Activated naive CD4-positive, alpha-beta T cell (primary cell): ENCODE measurements at places on chromosomes 3 and 15.

DNA sequence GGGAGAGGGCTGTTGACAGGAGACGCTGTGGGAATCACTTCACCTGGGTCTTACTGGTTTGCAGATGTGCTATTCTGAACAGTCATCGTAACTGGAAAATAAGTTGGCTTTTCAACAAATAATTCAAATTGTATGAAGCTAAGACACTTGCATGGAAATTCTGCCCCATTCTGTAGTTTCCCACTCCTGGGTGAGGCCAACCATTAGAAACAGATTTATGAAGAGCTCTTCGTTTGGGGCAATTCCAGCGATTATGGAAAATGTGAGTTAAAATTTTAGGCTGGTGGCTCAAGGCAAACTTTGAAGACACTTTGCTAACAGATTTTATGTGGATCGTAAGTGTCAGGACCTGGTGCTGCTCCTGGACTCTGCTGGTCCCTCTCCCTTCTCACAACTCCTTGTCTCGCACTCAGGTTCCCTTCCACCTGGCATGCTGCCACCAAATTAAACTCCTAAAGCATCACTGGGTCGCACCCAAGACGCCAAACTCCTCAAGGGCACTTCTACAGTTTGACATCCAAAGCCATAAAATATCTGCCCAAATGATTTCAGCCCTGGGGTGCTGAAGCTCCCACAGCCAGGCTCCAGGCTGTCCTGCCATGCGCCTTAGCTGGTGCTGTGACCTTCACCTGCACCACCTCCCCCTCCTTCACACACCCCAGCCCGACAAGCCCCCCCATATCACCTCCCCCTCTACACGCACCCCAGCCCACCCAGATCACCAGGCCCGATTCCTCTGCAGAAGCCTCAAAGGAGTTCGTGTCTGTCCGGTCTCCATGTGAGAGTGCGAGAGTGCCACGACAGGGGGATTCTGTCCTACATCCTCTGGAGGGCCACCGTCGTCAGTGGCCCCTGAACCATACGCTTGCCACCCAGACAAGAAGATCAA is 138.4 kb downstream of the NSMCE3 start:
- no peak for DNase-seq

DNA sequence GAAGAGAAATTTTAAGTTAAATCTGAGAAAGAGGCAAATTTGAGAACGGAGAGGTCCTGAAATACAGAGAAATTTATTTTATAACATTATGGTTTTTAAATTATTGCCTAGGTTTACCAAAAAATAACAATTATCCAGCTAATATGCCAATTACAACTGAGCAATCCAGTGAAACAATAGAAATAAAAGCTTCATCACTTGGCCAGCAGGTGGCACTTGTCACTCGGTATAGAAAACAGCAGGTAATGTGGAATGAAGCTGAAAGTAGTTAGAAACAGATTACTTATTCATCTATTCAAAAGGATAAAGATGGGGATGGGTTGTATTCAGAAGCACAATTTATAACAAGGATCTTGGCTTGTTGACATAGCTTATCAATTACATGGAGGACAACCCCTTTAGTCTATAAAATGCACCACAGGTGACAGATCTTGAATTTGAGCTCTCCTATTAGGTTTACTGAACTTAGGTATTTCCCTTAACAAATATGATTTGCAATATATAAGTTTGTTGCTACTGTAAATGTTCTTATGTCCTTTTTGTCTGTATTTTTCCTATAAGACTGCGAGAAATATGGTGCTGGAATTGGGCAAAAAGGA is 70.1 kb upstream of the GUCA1C start:
- peak; percentile 1 for DNase-seq

GRCh38 chr15:40790718-40791117 is 16.2 kb upstream of the ZFYVE19 start:
- no peak for DNase-seq

- DNase-seq = no peak
Observed at GRCh38 chr15:89654847-89655805, at the start of gene KIF7. TSS of gene KIF7 (minus strand) at chr15:89655467. CDS start at chr15:89652930, 2,537 bp downstream.

DNA sequence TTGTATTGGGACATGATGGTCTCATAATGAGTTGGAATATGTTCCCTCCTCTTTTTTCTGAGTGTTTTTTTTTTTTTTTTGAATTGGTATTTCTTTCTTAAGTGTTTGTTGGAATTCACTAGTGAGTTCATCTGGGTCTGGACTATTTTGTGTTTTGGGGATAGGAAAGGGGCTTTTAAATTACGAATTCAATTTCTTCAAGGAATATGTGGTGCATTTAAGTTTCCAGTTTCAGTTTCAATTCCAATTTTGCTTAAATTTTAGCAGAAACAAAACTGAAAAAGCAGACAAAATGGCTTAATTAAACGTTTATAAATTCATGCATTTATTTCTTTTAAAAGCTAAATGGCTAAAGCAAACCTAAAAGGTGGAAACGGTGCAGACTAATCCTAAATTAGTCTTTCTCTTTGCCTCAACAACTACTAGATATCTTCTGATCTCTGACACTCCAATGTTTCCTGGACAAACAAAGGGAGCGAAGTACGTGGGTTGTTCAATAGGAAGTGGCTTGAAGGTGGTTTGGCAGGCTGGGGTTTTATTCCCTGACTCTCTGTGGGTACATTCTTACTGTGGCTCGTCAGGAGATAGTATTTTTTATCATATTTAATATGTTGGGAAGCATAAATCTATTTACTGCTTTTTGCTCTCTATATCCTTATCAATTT is 50.0 kb upstream of the CORO2B start:
- no peak for DNase-seq

- no peak for DNase-seq
Observed at GRCh38 chr3:13770170-13771169, 109.4 kb downstream of the WNT7A start.

DNA sequence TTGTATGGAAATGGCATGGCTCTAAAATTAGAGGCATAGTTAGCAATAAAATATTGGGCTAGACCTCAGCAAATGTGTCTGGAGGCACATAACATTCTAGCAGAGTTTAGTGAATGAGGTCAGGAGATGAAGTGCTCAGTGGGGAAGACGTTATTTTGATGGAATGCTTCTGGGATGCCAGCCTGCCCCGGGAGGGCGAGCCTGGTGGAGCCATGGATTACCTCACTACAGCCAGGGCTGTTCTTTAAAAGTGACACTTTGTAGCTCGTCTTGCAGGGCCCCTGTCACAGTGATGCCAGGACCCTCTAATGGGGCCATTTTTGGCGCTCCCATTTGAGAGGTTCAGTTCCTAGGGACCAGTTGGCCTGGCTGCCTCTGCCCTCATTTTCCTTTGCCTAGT is 48.5 kb downstream of the PXYLP1 start:
- DNase-seq = no peak

GRCh38 chr15:39495871-39496840 is 84.7 kb upstream of the THBS1 start:
- no peak for DNase-seq

DNA sequence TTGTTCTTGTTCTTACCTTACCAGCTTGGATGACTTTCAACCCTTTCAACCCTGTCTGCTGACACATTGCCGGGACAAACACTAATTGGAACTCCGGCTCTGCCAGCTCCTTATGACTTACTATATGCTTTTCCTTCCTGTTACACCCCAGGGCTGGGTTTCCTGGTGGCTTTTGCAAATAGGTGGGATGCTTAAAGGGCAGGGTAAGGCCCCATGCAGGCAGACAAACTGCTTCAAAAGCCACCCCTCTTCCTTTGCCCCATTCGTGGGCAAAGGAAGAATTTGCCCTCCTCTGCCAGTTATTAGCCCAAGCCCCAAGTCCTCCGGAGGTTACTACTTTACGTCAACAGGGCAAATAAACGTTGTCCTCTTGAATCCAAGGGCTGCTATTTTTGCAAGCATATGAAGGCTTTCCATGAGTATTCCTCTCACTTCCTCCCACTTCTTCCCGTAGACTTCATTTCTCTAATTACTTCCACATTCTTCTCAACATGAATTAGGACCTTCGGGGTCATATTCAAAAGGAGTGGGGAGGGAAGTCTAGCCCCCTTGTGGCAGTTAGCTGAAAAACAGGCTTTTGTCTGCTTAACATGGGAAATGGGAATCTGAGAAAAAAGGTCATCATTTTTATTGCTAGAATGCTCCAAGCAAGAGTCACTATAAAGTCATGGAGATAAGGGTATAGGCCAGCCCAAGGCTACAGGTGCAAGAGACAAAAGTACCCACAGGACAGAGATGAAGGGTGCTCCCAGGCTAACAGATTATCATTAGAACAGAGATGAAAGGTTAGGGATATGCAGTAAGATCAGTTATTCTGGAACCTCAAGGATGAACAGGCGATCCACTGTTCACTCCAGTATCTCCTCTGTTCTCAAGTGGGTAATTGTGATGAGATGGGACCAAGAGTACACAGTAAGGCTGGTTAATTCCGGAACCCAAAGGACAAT is 56.3 kb upstream of the FSTL1 start:
- DNase-seq = no peak

- no peak for DNase-seq
Observed at GRCh38 chr3:10285272-10286132, 7.2 kb downstream of the GHRL start.

DNA sequence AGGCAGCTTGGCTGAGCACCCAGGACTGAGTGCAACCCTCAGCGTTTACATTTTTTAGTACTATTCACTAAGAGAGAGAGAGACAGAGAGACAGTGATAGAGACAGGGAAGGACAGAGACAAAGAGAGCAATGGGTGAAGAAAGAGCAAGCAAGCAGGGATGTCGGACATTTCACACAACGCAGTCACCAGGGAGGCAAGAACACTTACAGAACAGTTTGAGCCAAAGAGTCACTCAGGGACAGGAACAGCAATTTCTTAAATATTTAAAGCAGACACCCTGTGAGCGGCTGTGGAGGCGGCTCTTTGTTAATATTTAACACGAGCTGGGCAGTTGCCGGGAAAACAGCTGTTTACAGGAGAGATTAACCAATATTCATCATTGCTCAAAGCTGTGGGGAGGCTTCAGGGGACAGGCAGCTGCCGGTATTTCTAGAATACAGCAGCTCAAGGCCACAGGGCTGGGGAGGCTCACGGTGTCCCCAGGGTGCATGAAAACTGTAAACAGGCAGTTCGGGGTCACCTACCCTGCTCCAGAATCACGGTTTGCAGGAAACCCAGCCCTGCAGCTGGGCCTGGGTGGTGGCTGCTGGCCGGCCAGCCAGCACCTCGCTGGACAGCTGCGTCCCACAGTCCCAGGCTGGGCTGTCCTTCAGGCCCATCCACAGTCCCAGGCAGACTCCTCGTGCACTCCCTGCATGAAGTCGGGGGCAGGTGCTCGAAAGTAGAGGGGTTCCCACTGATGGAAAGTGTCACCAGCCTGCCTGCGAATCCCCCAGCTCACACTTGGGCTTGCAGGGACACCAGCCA is 38.8 kb upstream of the PCSK6 start:
- no peak for DNase-seq

GRCh38 chr15:72136170-72137051 is 18.2 kb downstream of the SENP8 start:
- no peak for DNase-seq

GRCh38 chr3:184248454-184249411 is at the start of gene ALG3:
TSS of gene ALG3 (minus strand) at chr3:184248962. CDS start at chr3:184248940, 22 bp downstream.
- DNase-seq = peak; percentile 72

GRCh38 chr15:73681856-73682599 is 2.2 kb upstream of the CD276 start:
- no peak for DNase-seq

GRCh38 chr3:45123030-45123429 is 23.1 kb downstream of the CDCP1 start:
- DNase-seq = no peak

DNA sequence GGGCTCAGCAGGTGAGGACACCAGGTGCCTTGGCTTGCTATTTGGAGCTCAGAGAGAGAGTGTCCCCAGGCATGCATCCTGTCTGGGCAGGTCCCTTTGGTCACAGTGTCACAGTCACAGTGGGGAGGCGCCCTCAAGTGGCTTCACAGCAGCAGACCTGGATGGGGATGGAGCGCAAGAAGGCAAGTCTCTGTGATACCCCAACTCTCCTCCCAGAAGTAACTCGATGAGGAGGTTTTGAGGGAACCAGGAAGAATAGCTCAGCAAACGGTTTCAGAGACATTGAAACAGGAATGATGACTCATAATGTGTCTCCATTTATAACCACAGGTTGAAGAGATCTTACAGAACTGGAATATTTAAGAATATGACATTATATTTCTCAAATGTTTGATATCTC is 66.5 kb upstream of the SH3GL3 start:
- no peak for DNase-seq

DNA sequence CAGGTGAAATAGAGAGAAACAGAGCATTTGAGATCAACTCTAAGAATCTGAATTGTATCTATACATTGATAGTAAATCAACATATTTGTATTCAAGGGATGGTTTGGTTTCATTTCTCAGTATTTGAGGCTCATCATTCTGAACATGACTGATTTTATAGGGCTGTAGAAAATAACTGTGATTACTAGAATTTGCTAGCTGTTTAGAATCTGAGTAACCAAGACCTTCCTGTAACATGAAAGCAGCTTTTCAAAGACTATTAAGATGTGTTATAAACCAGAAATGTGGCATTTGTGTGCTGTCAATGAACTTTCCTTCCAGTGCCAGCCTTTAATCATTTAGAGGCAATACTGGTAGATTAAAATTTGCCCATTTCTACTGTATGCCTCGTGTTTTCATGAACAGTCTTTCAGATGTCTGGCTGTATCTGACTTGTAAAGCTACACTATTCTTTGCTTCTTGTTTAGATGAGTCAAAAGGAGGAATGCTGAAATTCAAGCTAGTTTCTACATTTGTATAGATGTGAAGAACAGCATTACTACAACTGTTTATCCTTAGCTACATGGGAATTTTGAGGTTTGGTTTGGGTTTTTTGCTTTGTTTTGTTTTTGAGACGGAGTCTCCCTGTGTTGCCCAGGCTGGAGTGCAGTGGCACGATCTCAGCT is 137.3 kb upstream of the BHLHE40 start:
- no peak for DNase-seq

DNA sequence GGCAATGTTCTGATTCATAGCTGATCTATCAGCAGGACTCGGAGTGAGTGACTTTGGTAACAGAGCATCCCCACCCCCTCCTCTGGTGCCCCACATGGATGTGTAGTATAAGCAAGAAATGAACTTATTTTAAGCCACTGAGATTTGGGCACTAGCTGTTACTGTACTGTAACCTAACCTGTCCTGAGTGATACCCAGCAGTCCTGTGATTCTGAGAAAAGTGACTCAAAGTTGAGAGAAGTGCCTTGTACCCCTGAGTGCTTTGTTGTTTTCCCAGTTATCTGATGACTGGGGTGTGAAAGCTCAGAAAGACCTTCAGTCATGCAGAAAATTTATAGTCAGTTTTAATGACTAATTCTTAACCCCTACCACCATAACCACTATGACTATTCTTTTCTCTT is 439.9 kb upstream of the RBMS3 start:
- DNase-seq = no peak
